RKO (cell line): ENCODE measurements at places on chromosomes 6 and 20.
A peak's percentile ranks its signal among the peaks of the same experiment; 100 is the strongest.

- no peak for DNase-seq
Measured at GRCh38 chr6:75850026-75850833, 101.2 kb downstream of the MYO6 start.

GRCh38 chr6:89087881-89088280 is 7.3 kb downstream of the PNRC1 start:
- DNase-seq, result no peak

DNA sequence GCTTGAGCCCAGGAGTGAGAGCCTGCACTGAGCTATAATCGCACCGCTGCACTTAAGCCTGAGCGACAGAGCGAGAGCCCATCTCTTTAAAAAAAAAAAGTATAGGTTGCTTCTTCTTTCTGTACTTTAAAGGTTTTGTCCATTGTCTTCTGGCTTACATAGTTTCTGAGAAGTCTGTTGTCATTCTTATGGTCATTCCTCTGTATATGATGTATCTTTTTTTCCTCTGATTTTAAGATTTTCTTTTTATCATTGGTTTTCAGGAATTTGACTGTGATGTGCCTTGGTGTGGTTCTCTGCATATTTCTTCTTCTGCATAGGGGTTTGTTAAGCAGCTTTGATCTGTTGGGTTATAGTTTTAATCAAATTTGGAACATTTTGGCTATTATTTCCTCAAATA is 29.1 kb downstream of the QRSL1 start:
- peak; percentile 8 for DNase-seq

- DNase-seq, result no peak
Measured at GRCh38 chr20:370977-371754, 9.4 kb upstream of the TRIB3 start.

DNA sequence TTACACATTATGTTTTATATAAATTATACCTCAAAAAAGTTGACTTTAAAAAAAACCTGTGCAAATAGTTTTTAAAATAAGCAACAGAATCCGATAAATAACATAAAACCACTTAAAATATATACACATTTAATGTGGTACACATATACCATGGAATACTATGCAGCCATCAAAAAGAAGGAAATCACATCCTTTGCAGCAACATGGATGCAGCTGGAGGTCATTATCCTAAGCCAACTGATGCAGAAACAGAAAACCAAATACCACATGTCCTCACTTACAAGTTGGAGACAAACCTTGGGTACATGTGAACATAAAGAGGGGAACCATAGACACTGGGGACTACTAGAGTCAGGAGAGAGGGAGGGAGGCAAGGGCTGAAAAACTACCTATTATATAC is 4.0 kb upstream of the DEFB121 start:
- no peak for DNase-seq

GRCh38 chr6:55543633-55544309 is 35.2 kb downstream of the HMGCLL1 start:
- DNase-seq, result peak; percentile 5

- no peak for DNase-seq
Measured at GRCh38 chr6:42367353-42368011, 84.2 kb downstream of the TRERF1 start.

DNA sequence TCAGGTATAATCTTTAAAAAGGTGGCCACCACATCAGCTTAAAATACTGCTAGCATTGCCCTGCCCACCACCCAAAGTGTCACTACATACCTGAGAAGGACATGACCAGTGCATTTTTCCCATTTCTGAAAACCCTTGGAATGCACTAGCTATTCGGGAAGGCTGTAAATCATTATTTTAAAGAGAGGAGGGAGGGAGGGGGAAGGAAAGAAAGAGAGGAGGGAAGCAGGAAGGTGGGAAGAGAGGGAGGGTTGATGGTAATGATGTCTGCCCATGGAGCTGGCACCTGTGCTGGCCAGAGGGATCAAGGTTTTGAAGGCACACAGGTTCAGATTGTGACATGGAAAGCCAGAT is 32.4 kb downstream of the VAPB start:
- no peak for DNase-seq

GRCh38 chr6:162697872-162698403 is 29.6 kb downstream of the PRKN start:
- no peak for DNase-seq

DNA sequence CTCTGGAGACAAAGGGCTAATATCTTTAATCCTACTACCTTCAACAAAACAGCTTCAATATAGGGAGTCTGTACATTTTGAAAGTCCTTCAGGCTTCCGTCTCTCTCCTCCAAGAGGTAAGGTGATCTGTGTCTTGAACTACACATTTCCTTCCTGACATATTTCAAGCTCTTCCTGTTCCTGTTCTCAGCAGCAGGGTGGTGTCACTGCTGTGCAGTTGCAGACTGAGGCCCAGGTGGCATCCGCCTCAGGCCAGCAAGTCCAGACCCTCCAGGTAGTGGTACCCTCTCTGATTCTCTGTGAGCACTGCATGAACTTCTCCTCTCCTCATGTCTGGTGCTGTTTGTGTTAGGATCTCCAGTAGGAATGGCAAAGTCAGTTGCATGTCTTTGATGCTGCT is 7.8 kb downstream of the NFYA start:
- no peak for DNase-seq

GRCh38 chr6:95094751-95095663 is 482.3 kb upstream of the MANEA start:
- DNase-seq, result peak; percentile 84

DNA sequence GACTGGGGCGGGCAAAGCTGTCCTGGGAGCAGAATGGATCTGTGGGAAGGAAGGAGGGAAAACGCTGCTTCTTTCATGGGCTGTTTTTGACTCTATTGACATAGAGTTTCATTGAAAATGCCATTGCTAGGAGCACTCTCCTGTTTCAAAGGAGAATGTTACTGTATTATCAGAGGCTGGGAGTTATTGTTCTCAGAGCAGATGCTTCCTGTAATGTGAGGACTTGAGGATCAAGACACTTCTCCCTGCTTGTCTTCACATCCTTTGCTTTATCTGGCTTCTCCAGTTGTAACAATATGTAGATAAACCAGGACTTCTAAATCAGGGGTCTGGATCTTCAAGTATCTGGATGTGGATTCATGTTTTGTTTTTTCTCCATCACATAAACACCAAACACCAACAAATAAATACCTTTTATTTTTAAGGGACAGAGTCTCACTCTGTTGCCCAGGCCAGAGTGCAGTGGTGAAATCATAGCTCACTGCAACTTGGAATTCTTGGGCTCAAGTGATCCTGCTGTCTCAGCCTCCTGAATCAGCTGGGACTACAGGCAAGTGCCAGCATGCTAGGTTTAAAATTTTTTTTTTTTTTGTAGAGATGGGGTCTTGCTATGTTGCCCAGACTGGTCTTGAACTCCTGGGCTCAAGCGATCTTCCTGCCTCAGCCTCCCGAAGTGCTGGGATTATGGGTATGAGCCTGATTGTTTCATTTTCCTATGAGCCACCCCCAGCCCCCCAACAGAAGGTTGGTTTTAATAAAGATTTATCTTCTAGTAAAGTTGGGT is 3.9 kb downstream of the CD109 start:
- no peak for DNase-seq

DNA sequence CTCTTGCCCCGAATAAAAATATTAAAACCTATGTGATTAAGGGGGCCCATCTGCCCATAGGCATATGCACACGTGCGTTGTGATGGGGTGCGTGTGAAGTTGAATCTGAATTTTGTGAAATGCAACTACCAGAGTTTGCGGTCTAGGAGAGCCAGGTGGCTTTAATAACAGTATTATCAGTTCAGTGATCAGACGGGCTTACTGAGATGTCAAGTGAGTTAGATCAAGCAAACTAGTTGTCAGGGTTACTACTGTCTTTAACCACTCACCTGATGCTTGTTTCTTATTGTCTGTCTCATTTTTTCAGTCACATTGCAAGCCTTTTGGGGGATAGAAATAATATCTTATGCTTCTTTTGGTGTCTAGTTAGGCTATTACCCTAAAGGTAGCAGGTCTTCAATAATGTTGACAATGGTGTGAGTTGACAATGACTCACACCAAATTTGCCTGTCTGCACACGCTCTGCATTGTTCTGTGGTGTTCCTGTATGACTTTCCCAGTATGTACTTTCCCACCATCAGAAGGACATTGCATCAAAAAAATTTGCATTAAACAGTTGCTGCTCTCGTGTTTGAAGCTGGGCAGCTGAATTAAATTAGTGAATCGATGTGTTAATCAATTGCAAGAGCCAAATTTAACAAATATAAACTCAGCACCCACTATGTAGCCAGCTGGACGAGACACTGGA is 103.1 kb upstream of the NAA20 start:
- DNase-seq, result peak; percentile 50

GRCh38 chr6:100617633-100618350 is 153.1 kb upstream of the SIM1 start:
- no peak for DNase-seq

DNA sequence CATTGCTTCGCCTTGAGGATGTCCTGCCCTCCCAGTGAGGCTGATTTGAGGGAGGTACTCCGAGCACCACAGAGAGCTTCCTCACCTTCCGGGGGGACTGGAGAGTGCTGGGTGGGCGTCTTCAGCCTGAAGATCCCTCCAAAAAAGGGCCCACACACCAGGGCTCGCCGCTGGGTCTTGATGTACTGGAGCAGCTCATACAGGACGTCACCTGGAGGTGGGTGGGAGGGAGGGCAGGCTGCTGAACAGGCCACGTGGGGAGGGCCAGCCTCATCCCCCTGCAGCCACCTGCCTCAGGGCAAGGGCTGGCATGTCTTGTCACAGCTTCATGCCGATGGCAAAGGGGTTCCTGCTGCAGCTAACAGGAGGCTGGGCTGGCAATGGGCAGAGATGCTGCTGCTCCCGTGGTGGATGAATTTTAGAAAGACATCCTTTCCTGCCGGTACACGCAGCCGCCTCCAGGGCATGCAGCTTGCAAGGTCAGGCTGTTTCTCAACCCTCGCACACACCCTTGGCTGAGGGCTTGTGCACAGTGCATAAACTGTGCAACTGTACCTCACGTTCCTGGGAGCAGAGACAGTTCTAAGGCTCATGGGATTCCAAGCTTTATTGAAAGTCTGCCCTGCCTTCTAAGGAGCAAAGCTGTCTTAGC is 14.0 kb downstream of the ETV7 start:
- no peak for DNase-seq

GRCh38 chr20:36214684-36215256 is 21.5 kb upstream of the AAR2 start:
- peak; percentile 56 for DNase-seq

DNA sequence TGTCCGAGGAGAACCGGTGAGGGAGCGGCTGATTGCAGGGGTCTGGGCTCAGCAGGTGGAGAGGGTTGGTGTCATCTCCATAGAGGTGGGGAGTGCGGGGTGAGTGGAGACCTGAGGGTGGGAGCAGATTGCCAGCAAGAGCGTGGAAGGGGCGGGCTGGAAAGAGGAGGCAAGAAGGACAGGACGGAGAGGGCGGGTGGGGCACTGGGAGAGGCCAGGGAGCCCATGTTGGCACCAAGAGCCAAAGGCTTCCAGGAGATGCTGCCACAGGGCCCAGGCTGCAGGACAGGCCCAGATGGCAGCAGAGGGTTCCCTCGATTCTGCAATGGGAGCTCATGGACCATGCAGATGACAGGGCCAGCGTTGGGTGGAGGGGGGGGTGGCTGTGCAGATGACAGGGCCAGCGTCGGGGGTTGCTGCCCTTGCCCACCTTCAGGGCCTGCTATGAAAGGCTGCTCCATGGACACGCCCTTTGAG is 105.4 kb downstream of the TMEM242 start:
- DNase-seq, result no peak

DNA sequence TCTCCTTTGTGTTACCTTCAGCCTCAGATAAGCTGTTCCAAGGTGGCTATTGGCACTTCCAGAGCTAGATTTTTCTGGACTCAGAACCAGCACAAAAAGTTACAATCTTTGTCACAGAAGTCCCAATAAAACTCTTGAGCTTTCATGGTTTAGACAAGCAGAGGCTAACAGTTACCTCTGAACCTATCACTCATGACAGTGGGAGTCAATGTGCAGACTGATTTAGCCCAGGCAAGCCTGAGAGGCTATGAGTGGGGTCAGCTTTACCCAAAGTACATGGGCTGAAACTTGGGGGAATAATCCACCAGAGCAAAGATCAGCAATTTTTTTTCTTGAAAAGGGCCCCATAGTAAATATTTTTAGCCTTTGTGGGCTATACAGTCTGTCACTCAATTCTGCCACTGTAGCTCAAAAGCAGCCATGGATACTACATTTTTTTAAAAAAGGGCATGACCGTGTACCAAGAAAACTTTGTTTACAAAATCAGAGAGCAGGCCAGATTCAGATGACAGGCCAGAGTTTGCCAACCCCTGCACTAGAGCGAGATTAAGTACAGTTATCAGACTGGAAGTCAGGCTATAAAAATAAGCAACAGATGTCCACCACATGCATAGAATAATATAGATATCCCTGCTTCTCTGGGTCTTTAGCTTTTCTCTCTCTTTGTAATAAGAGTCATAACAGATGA is 20.0 kb downstream of the CCN2 start:
- DNase-seq, result no peak

GRCh38 chr20:38423541-38423940 is 11.6 kb downstream of the SNHG17 start:
- DNase-seq, result no peak

GRCh38 chr6:98484696-98485095 is 349.7 kb upstream of the POU3F2 start:
- no peak for DNase-seq

GRCh38 chr6:16576451-16577368 is 184.6 kb downstream of the ATXN1 start:
- no peak for DNase-seq

DNA sequence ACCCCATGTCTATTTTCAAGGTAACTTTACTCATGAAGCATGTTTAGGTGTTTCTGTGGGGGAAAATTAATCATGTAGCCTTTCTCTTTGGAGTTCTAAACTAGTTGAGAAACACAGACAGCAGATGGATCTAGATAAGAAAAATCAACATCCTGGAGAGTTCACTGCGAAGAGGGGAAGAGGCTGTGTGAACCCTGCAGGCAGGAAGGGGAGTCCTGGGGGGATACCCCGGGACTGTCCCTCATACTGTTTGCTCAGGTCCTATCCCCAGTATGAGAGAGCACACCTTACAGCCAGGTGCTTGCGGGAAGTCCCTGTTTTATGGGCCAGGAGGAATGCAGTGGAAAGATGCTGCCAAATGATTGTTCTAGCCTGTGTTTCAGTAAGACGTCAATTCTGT is 32.7 kb downstream of the CHMP4B start:
- DNase-seq, result no peak

- DNase-seq, result no peak
Measured at GRCh38 chr6:138311268-138311667, 66.4 kb upstream of the SMIM28 start.

- DNase-seq, result no peak
Measured at GRCh38 chr6:3367630-3368029, 89.2 kb downstream of the SLC22A23 start.

DNA sequence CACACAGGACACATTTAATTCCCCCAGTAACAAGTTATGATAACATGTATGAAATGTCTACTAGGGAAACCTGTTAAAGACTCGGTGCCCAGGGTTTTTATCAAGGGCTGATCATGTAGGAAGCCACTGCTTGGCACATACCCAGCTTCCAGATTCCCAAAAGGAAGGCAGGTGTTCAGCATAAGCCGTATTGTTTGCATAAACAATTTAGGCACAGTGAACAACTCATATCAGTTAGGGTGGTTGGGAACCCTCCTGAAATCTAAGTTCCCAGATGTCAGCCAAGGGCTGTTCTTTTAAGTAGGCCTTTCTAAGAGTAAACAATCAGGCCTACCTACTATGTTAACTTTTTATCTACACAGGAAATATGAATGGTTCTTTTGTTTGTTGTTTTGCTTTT is 74.1 kb downstream of the ASXL1 start:
- no peak for DNase-seq
